ENCODE measurements at places on chromosomes 16 and 17.

- no peak for DNase-seq
These were observed 709 bp downstream of the RAB34 start for GRCh38 chr17:28716740-28717577.

DNA sequence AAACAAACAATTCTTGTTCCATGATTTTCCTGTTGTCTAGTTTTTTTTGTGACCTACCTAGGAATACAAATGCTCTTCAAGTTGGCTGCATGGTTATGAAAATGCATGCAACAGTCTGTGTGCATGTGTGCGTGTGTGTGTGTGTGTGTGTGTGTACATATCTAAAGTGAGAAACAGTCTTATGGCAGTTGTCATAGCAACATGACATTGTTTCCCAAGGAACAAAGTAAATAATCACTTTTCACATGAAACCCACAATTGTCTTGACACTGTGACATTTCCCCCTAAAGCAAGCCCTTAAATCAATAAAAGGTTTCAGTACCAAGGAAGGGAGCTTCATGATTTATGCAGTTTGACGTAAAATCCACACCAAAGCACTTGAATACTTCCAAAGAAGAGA is 758.4 kb downstream of the CDH8 start:
- DNase-seq: no peak

DNA sequence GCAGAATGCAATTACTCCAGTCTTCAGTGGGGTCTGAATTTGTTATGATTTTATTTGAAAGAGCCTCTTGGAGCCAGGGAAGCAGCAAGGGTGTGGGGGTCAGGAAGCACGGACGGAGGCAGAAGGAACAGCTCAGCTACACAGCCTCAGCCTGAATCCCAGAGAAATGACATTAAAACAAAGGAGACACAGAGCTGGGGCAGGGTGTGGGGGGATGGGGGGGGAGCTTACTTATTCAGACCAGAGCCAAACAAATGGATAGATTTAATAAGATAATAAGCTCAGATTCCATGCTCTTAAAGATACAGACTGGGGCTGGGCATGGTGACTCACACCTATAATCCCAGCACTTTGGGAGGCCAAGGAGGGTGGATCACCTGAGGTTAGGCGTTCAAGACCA is 195.3 kb downstream of the ZNF423 start:
- DNase-seq: no peak

DNA sequence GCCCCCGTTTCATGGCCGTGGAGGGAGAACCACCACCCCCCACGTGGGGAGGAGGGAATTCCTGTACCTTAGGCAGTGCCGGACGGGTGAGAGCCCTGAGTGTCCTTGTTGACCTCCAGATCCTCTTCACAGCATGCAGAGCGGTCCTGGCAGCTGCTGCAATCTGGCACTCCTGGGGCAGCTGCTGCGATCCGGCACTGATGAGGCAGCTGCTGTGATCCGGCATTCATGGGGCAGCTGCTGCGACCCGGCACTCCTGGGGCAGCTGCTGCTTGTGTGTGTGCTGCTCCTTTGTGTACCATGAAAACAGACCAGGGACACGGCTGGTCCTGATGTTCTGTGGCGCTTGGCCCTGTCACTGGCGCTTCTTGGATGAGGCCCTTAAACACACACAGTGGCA is 12.8 kb downstream of the ZNF778 start:
- no peak for DNase-seq

GRCh38 chr17:44044071-44044470 is 22.4 kb downstream of the LSM12 start:
- DNase-seq: no peak

DNA sequence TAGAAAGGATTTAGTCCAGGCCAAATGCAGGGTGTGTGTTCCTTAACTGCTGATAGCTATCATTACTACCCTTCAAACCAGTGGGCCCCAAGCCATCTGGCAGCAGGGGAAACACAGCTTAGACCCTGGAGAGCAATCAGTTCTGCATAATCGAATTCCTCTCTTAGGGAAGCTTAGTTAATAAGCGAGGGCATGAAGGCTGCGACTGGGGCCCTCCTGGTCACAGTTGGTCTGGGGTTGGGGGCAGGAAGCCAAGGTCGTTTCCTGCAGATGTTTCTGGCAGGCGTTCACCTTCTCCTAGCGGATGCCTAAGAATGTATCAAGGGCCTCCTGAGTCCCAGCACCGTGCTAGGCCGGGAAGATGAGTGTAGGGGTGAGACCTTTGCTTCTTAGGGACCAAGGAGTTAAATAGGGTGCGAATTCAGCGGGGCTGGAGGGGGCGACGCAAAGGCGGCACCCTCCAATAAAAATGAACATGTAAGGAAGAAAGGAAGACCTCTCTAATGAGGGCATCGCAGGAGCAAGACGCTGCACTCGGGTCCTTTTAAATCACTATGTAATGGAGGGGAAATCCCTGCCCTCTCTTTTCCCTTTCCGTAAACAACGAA is 16.5 kb upstream of the EEF2K start:
- DNase-seq: no peak

DNA sequence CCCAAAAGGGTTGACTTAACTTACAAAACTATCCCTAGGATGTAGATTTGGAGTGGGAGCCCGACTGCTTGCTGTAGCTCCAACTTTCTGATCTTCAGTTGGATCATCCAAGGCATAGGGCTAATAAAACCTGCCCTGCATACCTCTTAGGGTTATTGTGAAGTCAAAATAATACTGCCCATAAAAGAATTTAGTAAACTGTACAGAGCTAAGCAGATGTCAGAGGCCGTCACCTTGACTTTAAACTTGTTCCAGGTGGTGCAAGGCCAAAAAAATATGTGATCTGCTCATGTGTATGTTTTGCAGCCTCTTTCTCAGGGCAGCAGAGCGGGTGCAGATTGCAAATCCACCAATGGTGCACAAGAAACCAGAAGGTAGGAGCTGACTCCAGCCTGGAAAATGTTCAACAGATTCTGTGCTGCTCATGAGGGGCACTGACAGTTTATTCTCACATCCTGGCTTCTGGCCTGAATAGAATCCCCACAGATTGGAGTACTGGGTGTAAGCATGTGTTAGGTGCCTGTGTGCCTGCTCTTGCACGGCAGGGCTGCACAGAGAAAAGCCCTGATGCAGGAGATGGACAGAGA is 180.7 kb downstream of the MAP2K4 start:
- no peak for DNase-seq

DNA sequence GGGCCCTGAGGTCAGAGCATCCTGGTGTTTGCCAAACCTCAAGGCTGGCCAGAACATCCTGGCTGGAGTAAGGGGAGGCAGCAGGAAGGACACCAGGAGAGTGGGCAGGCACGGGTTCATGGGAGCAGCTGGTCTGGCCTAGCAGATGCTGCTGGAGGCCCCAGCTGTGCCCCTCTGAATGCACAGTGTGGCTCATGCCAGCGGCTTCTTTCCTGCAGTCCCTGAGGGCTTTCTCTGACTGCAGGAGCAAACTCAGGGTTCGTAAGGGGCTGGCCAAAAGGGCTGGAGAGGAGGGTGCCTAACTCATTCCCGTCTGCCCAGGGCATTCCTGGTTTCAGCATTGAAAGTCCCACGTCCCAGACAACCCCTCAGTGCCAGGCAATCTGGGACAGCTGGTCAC is 78.7 kb downstream of the ZDHHC7 start:
- no peak for DNase-seq

- no peak for DNase-seq
These were observed 534 bp downstream of the PRSS36 start for GRCh38 chr16:31149332-31149731.

- no peak for DNase-seq
These were observed 11.7 kb upstream of the SCNN1B start for GRCh38 chr16:23290189-23291062.

- no peak for DNase-seq
These were observed 6.4 kb upstream of the MTSS2 start for GRCh38 chr16:70692130-70692872.

GRCh38 chr16:76741623-76742022 is 449.4 kb upstream of the MON1B start:
- no peak for DNase-seq

DNA sequence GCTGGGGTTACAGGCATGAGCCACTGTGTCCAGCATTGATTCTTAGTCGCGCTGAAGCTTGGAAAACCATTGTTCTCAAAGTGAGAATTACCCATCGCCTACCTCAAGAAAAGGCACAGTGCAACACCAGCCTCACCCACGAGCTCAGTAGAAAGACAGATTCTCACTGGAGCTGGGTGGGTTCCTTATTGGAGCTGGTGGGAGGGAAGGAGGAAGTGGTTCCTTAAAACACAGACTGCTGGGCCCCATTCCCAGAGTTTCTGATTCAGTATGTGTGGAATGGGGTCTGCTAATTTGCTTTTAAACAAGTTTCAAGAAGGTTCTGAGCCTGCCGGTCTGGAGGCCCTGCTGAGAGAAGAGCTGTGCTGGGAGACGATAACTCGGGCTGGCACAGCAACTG is 264.7 kb downstream of the ENGASE start:
- DNase-seq: no peak

- no peak for DNase-seq
These were observed 162.0 kb downstream of the NTN1 start for GRCh38 chr17:9183306-9183705.

GRCh38 chr17:83079352-83079747 is at the start of gene METRNL:
Gene METRNL, plus strand, starts transcription at chr17:83079609. Its CDS starts 207 bp downstream, at chr17:83079816.
- DNase-seq: peak; percentile 38

GRCh38 chr16:67648764-67649407 is 3.9 kb downstream of the CARMIL2 start:
- DNase-seq: no peak

GRCh38 chr16:28133666-28134065 is 70.2 kb upstream of the GSG1L start:
- no peak for DNase-seq

GRCh38 chr17:2853283-2854142 is 57.3 kb downstream of the RAP1GAP2 start:
- no peak for DNase-seq

- DNase-seq: no peak
These were observed 109.8 kb downstream of the MSI2 start for GRCh38 chr17:57366177-57366557.

DNA sequence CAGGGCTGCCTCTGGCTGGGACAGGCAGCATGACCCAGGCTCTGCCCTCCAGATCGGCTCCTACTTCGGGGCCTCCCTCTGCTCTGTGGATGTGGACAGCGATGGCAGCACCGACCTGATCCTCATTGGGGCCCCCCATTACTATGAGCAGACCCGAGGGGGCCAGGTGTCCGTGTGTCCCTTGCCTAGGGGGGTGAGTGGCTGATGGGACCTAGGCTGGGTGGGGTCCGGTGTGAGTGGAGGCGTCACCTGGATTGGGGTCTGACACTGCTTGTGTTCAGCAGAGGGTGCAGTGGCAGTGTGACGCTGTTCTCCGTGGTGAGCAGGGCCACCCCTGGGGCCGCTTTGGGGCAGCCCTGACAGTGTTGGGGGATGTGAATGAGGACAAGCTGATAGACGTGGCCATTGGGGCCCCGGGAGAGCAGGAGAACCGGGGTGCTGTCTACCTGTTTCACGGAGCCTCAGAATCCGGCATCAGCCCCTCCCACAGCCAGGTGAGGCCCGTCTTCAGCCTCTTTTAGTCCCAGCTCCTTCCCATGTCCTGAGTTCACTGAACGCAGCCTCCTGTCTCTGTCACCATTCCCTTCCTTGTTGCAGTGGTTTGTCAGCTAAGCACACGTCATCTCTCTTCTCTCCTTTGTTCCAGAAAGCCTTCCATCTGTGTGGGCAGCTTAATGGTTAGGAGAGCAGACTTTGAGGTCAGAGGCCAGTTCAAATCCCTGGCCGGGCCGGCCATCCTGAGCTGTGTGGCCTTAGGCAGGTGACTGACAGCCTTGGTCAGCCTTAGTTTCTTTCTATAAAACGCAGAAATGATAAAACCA is 16.9 kb downstream of the COX6A2 start:
- no peak for DNase-seq

DNA sequence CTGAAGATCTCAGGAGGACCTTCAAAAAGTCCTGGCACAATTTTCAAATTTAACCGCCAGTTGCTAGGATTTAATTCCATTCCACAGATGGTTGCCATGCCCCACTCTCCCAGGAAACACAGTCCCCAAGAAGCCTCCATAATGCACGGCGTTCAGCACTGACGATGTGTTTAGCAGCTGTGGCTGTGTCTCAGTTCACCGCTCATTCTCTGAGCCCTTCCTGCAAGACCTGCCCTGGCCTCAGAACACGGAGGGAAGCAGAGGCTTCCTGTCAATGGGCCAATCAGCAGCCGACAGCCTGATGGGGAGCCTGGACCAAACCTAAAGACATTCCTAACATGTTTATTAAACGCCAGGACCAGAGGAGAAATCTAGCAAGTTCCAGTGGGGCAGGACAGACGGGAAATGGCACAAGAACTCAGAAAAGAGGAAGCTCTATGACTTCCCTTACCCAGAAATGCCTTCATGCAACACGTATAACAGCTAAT is 4.9 kb downstream of the MYLK3 start:
- no peak for DNase-seq

DNA sequence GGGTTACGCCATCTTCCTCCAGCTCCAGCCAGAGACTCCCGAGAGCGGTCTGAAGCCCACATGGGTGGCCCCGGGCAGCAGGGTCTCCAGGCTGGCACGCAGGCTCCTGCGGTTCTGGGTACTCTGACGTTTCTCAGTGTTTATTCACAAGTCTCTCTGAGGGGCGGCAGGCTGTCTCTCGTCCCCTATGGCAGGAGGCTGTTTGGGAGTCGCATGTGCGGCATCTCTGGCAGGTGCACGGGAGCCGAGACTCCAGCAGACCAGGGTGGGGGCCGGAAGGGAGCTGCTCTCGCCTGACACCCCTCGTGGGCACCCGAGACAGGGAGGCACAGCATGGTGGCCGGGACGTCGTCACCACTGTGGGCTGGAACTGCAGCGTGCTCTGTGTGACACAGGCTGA is 48.1 kb downstream of the ZNF778 start:
- no peak for DNase-seq

DNA sequence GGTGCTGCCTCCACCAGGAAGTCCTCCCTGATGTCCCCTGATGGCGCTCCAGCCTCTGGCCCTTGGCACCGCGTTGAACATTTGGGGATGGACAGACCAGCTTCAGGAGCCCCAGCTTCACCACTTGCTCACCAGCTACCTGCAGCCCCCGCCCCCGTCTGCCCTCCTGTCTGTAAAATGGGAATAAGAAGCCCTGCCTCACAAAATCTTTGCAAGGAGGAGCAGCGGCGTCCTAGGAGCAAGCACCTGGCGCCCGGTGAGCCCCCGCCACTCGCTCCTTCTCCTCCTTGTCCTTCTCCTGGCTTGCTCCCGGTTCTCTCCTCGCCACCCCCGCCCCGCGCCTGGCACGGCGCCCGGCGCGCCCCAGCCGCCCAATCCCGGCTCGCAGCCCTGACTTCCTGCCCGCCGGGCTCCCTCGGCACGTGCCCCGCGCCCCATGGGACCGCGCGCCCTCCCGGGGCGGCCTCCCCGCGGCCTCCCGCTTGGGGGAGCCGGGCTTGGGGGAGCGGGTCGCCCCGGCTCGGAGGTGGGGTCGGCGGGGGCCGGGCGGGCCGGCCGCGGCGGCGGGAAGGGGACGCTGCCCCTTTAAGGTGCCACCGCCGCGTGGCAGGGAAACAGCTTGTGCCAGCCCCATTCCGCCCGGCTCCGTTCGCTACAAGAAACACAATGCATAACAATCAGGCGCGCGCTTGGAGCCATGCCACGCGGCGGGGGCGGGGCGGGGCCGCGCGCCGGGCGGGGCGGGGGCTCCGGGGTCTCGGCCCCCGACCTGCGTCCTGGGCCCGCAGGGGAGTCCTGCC is 9.1 kb upstream of the PPP1R1B start:
- no peak for DNase-seq

GRCh38 chr17:55448681-55449080 is 27.0 kb upstream of the MMD start:
- DNase-seq: no peak
